ENCODE measurements at places on chromosomes 1 and 21. TPM values are rescaled to one million over a fixed set of nuclear protein-coding genes. Genes with fewer than 3 reads are reported as not detected.
A peak's percentile ranks its signal among the peaks of the same experiment; 100 is the strongest.

OVAAL gene
- total RNA-seq, result not detected

TDRD5 gene
- total RNA-seq, result 0.12 TPM

GCSAML gene
- not detected for total RNA-seq

C1QC gene
- not detected for total RNA-seq

HSD3B2 gene
- not detected for total RNA-seq

VWA5B1 gene
- 0.19 TPM for total RNA-seq

DNA sequence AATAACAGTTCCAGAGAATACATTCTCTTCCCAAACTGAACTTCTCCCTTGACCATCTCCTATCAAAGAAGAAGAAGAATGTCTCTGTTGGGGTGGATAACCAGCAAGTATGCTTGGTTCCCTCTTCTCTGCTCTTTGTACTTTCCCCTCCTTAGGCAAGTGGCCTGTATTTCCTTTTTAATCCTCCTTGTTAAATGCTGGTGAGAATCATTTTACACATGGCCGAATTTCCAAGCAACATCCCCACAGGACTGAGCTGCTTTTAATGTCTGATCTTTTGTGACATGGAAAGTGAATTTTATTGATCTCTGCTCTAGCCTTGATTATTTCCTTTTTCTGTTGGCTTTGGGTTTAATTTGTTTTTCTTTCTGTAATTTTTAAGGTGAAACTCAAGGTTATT, 336.7 kb downstream of the DUSP10 start:
- H3K27ac ChIP-seq, result no peak overlapping the region
- peaks cover 27% of the 10 kb centered on the region for H3K27me3 ChIP-seq
- no peak overlapping the region for H3K4me3 ChIP-seq
- H3K36me3 ChIP-seq, result no peaks in the 10 kb centered on the region
- no peaks in the 10 kb centered on the region for H3K4me1 ChIP-seq

- H3K27me3 ChIP-seq, result peaks cover 7% of the 10 kb centered on the region
- no peak overlapping the region for H3K4me3 ChIP-seq
- no peak for DNase-seq
- H3K27ac ChIP-seq, result no peak overlapping the region
Observed at GRCh38 chr1:200886594-200886993, 8.1 kb upstream of the INAVA start.

DNA sequence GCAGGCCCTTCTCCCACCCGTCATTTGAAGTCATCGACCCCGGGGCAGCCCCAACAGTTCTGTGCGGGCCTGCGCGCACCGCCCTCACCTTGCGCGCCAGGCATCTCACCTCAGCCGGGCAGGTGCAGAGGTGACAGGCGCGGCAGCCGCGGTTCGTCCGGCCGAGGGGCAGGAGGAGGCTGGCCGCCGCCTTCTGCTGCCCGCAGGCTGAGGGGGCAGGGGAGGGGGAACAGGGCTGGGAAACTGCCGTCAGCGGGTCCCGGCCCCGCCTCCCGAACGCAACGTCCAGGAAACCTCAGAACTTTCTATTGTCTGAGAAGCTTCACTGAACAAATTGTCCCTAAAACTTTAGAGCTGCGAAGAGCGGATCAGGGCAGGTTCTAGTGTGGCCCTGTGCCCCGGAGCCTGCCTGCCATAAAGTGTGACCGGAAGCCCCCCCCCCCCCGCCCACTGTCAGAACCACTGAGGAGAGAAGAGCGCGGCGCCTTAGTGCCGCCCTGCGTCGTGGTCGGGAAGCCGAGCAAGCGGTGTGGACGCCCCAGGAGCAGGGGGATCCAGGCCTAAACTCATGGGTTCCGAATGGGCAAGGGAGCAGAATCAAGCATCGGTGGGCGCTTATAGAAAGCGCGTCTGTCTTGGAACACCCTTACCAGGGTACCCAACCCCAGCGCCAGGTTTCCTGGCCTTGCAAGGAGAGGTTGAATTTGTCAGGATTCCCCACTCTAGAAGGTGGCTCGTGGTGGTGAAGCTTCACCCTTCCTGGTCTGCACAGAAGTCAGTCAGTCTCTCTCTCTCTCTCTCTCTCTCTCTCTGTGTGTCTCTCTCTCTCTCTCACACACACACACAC, 13.3 kb upstream of the TBX15 start:
- H3K4me3 ChIP-seq, result no peak overlapping the region
- H3K4me1 ChIP-seq, result peaks cover 5% of the 10 kb centered on the region
- peaks cover 98% of the 10 kb centered on the region for H3K27me3 ChIP-seq
- no peak for DNase-seq

GRCh38 chr21:38802050-38803026, 3.4 kb upstream of the ETS2 start:
- peaks cover 42% of the 10 kb centered on the region for H3K4me1 ChIP-seq
- no peaks in the 10 kb centered on the region for H3K27me3 ChIP-seq
- H3K4me3 ChIP-seq, result no peak overlapping the region
- peak overlapping the region; percentile 13 for H3K27ac ChIP-seq
- DNase-seq, result no peak

- no peaks in the 10 kb centered on the region for H3K27me3 ChIP-seq
- no peak overlapping the region for H3K27ac ChIP-seq
- no peak for DNase-seq
- H3K4me1 ChIP-seq, result no peaks in the 10 kb centered on the region
- H3K4me3 ChIP-seq, result no peak overlapping the region
Observed at GRCh38 chr1:174135211-174135610, 24.1 kb upstream of the RABGAP1L start.

- no peak for DNase-seq
- peaks cover 8% of the 10 kb centered on the region for H3K4me1 ChIP-seq
- H3K36me3 ChIP-seq, result no peaks in the 10 kb centered on the region
- H3K27ac ChIP-seq, result peak overlapping the region; percentile 89
Observed at GRCh38 chr1:150281221-150281757, 1.1 kb upstream of the CIART start.

- no peak overlapping the region for H3K27ac ChIP-seq
- H3K27me3 ChIP-seq, result no peaks in the 10 kb centered on the region
Observed at GRCh38 chr1:11733306-11733705, 2.6 kb upstream of the AGTRAP start.

GRCh38 chr1:69976896-69977295, 228.5 kb downstream of the LRRC40 start:
- no peak overlapping the region for H3K27ac ChIP-seq
- no peaks in the 10 kb centered on the region for H3K36me3 ChIP-seq
- no peaks in the 10 kb centered on the region for H3K27me3 ChIP-seq
- peaks cover 1% of the 10 kb centered on the region for H3K4me1 ChIP-seq
- DNase-seq, result no peak
- no peak overlapping the region for H3K4me3 ChIP-seq
